Ecto neural progenitor cell (in vitro differentiated cells): ENCODE measurements at places on chromosomes 11 and 22.

DNA sequence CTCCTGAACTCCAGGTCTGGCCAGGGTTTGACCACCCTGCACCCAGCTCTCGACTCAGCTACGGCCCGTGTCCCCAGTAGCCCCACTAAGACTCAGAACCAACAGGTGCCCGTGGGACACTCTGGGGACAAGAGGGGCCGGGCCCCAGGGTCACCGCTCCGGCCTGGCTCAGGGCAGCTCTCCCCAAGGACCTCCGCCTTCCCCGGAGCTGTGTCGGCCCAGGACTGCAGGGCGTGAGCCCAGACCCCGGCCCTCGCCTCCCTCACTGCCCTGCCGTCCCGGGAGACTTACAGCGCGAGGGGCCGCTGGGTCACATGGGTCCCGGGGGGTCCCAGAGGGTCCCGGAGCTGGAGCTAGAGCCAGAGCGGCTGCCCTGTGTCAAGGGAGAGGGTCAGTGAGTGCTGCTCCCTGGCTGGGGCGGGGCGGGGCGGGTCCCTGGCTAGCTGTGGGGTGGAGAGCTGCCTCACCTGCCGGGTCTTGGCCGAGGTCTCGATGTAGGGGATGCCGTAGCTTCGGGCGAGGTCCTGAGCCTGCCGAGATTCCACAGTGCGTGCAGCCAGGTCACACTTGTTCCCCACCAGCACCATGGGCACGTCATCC, 2.3 kb downstream of the HRAS start:
- no peak for DNase-seq

DNA sequence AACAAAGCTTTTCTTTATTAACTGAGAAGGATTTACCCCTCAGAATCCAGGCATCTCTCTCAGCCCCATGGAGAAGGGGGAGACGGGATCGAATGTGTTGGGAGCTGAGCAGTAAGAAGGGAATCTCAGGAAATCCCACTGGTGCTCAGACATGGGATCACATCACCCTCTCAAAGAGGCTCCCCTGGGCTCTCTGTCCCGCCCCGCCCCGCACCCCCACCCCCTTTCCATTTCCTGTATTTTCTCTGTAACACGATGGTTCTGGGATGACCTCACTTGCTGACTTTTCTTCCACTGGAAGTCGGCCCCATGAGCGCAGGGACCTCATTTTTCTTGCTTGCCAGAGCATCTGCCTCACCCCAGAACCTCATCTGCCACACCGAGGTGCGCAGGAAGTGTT, 100.0 kb downstream of the RPS6KA4 start:
- DNase-seq: peak; percentile 38

DNA sequence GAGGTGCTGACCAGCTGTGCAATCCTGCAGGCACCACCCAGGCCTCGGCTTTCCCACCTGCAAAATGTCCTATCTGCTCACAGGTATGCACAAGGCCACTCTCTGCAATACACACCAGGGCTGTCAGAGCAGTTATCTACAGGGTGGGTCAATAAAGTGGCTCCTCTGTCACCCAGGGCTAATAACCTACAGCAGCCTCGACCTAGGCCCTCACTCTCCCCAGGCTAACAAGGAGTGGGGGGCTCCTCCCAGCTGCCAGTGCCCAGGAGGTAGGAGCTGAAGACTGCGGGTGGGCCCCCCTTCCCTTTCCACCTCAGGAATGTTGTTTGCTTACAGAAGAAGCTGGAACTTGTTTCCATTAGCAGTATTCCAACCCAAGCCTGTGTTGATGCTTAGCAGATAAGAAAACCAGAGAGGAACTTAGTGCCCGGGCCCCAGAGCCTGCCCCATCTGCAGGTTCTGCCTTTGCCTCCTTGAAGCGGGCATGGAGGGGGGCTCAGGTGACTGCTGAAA, 26.8 kb downstream of the MYH9 start:
- no peak for DNase-seq

DNA sequence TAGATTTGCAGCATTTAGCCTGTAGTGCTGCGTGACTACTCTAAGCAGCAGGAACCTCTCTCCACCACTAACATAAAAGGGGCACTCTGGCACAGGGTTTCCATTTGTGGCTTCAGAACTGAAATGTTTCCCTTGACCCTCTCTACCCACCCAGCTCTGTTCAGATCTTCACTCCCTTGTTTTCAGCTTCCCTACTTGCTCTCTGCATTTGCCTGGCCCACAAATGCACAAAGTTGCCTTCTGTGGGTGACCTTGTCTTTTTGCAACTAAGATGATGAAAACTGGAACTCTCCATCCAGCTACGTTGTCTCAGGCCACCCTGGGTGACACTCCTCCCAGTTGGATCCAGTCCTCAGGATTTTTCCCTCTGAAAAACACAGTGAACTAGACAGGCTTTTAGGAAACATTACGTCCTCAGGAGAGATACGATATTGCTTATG, 19.8 kb upstream of the PSMA1 start:
- no peak for DNase-seq

DNA sequence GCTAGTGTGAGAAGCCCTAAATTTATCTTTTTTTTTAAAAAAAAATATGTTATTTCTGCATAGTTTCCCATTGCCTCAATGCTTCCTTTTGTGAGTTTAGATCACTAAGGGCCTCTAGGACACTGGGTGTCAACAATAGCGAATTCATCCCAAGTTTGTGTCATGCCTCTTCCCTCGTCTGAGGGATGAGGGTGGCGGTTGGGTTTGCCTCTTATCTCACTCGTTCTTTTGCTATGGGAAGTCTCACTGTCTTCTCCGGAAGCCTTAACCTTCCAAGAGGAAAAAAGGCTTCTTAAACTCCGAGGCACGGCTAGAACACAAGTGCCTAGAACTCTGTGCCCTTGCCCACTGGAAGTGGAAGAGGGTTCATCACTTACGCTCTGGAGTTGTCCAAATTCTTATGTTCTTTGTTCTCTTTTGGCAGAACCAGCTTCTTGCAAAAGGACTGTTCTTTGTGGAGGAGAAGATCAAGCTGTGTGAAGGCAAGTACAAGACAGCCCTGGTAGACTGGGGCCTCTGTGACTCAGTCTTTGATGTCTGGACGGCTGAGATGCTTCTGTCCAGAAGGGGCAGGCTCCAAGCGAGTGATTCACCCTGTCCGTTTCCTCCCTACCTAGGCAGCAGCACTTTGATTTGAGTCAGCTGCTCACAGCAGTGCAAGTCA, 78.5 kb downstream of the TRAF6 start:
- DNase-seq: no peak

DNA sequence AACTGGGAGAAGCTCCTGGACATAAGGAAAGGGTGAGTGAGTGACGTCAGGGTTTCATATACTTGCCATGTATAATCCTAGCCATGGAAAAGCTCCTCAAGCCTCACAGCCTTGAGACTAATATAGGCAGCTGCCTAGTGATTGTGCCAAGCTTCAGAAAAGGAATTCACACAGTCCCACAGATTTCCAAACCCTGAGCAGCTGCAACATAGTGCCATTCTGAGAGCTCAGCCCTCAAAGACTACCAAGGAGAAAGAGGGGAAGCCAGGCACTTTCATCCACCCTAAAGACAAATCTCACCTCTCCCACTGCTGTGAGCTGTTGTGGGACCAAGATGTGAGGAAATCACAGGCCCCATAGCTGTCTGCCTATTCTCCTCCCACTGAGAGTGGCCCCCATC, 707.9 kb upstream of the ANO5 start:
- no peak for DNase-seq

- DNase-seq: no peak
Observed at GRCh38 chr11:29093416-29094120, 923.3 kb downstream of the KCNA4 start.
